ENCODE measurements at places on chromosomes 6 and 20.
A peak's percentile ranks its signal among the peaks of the same experiment; 100 is the strongest.

- no peaks in the 10 kb centered on the region for H3K4me1 ChIP-seq
- no peaks in the 10 kb centered on the region for H3K36me3 ChIP-seq
- H3K4me3 ChIP-seq: no peak overlapping the region
- no peak for DNase-seq
These were observed 235.3 kb upstream of the CEP162 start for GRCh38 chr6:84462698-84463097.

DNA sequence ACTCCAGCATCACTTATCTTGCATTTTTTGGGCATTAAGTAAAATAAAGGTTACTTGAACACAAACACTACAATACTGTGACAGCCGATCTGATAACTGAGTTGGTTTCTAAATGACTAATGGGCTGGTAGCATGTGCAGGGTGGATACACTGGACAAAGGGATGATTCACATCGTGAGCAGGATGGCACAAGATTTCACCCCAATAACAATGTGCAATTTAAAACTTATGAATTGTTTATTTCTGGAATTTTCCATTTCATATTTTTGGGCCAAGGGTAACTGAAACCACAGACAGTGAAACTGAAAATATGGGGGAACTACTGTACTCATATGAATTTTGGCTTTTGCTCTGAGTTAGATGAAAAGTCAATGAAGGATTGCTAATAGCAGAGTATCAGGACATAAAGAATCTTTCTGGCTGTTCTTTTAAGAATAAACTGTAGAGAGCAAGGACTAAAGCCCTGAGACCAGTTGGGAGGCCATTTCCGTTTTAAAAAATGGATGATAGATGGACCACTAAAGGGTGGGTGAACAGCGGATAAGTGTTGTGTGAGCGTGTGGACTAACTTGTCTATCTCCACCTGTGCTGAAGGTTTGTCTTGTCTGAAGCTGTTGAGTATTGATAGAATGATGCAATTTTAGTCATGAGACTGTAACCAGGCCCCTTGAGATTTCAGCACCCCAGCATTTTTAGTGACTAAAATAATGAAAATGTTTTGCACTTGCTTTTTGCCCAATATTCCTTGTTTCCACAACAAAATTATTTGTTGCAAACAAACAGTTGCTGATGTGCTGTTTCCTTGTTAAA lies 8.2 kb downstream of the SPINT3 start:
- no peak for DNase-seq
- H3K36me3 ChIP-seq: no peaks in the 10 kb centered on the region
- no peaks in the 10 kb centered on the region for H3K4me1 ChIP-seq
- no peak overlapping the region for H3K4me3 ChIP-seq

DNA sequence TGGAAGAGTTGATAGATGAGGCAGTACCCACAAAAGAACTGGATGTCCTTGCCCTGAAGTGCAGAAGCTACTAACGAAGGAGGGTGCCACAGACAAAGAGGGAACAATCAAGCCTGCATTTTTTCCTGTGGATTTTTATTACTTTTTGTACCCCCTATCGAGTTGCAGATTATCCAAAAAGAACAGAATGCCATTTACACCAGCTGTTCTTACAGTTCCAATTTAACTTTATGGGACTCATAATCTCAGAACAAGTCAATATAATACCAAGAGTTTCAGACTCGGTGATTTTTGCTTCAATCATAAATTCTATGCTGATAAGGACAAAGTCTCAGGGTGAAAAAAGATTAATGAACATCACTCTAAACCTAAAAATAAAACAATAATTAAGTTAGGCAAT lies 4.0 kb upstream of the CNKSR3 start:
- no peaks in the 10 kb centered on the region for H3K4me1 ChIP-seq
- no peaks in the 10 kb centered on the region for H3K36me3 ChIP-seq
- no peak overlapping the region for H3K27ac ChIP-seq
- DNase-seq: no peak
- no peak overlapping the region for H3K4me3 ChIP-seq
- H3K27me3 ChIP-seq: no peaks in the 10 kb centered on the region

DNA sequence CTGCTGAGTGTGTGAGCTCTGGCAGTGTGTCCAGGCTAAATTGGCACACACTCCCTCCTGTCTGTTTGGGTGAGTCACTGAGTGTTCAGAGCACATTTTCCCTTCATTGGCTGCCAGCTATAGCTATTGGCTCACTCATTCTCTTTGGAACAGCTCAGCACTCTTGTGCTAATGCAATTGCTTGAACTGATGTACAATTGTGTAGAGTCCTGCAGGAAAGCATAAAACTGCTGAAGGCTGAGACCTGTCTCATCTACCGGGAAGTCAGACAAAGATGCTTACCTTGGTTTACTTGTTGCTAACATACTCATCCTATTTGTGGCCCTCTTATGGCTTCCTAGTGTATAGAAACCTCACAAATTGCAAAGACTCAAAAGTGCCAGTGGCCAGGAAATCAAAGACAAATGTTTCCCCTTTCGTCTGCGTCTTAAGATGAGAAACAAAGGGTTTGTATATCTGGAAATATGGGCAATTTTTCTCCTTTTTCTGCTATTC lies 351.0 kb downstream of the BCKDHB start:
- peak; percentile 66 for DNase-seq
- H3K36me3 ChIP-seq: no peaks in the 10 kb centered on the region
- no peaks in the 10 kb centered on the region for H3K27me3 ChIP-seq
- peaks cover 17% of the 10 kb centered on the region for H3K4me1 ChIP-seq

- no peaks in the 10 kb centered on the region for H3K4me1 ChIP-seq
- no peaks in the 10 kb centered on the region for H3K36me3 ChIP-seq
- no peak overlapping the region for H3K4me3 ChIP-seq
These were observed 336.7 kb downstream of the GJA1 start for GRCh38 chr6:121771937-121772720.

GRCh38 chr6:4635666-4636065 lies 140.5 kb upstream of the CDYL start:
- no peak for DNase-seq
- H3K27ac ChIP-seq: no peak overlapping the region
- no peaks in the 10 kb centered on the region for H3K4me1 ChIP-seq
- H3K27me3 ChIP-seq: no peaks in the 10 kb centered on the region
- H3K4me3 ChIP-seq: no peak overlapping the region

DNA sequence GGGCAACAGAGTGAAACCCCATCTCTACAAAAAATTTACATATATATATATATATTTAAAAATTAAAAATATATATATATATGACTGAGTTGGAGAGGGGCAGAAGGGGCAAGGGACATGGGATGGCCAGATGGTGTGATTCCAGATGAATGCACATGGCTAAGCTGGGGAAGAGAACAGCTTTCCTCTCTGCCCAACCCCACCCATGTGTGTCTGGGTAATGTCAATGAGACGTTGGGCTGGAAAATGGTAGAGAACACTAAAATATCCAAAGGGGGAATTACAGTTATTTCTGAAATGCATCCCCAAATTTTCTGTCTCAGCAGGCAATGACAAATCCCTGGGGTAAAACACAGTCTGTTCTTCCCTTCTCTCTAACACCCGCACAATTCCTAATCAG lies 31.2 kb upstream of the CCND3 start:
- H3K4me3 ChIP-seq: no peak overlapping the region
- H3K27me3 ChIP-seq: no peaks in the 10 kb centered on the region
- no peaks in the 10 kb centered on the region for H3K4me1 ChIP-seq
- no peaks in the 10 kb centered on the region for H3K36me3 ChIP-seq
